ENCODE measurements at places on chromosomes 3 and 15.

- DNase-seq, result no peak
Observed at GRCh38 chr15:66574596-66574950, 8.8 kb upstream of the LCTL start.

DNA sequence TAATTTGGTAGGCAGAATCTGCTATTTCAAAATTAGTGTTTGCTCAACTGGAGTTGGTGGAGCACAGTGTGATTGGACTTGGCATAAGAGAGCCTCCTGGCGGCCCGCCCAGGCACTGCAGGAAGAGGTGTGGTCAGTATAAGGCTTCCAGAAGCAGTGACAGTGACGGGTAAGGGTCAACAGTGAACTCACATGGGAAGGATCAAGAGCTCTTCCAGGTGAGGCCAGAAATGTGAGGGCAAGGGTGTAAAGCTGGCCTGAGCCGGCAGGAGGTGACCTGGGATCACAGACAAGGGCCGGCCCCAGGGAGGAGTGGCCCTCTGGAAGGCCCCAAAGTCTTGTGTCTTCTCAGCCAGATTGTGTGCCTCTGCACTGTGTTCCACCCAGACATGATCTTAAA, 93.2 kb upstream of the RNF7 start:
- peak; percentile 94 for DNase-seq

DNA sequence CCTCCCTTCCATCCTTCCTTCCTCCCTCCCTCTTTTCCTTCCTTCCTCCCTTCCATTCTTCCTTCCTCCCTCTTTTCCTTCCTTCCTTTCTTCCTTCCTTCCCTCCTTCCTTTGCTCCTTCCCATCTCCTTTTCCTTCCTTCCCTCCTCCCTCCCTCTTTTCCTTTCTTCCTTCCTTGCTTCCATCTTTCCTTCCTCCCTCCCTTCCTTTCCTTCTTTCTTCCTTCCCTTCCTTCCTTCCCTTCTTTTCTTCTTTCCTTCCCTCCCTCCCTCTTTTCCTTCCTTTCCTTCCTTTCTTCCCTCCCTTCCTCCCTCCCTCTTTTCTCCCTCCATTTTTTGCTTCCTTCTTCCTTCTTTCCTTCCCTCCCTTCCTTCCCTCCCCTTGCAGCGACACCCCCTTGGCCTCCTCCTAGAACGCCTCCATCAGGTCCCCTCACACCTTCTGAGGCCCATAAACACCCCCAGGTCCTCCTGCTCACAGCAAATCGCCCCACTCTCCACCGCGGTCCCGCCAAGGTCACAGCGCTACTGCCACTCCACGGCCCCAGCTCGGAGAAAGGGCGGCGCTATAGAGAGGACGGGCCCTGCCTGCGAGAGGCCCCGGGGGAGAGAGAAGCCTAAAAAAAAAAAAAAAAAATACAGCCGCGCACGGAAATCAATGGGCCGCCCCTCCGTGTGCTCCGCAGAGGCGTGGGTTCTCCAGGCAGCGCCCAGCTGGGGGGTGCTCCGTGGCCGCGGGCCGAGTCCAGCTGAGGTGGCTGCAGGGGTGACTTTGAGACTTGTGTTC, 328.2 kb downstream of the OCA2 start:
- DNase-seq, result no peak

- DNase-seq, result no peak
Observed at GRCh38 chr3:143951351-143951971, 20.2 kb upstream of the DIPK2A start.

- no peak for DNase-seq
Observed at GRCh38 chr15:75215107-75216004, 13.7 kb downstream of the C15orf39 start.

DNA sequence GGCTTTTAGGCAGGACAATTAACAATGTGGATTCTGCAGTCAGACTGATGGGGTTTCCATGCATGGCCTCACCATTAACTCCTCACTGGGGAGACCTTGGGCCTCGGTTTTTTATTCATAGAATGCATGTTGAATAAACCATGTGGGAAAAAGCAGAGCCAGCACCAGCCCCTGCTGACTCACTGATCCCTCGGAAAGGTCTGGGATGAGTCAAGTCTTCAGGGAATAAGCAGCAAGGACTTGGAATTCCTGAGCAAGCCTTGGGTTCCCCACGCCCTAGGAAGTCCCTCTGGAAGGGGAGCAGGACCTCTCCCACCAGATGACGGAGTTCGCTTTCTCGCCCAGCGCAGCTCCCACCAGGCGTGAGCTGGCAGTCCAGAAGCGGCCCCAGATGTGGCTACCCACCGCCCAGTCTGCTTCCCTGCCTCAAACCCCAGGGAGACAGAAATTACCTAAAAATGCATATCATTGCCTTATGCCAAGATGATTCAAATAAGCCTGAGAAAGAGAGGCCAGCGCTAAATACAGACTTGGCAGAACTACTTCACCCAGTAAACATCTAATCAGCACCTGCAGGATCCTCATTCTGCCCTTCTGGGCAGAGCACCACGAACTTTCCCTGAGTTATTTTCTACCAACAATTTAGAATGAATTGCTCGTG, 45.4 kb downstream of the BTD start:
- DNase-seq, result no peak

- DNase-seq, result no peak
Observed at GRCh38 chr3:157131861-157132260, 28.1 kb downstream of the CCNL1 start.

All from spleen (tissue), 13 donors.